ENCODE measurements at places on chromosomes 2 and 18.

- H3K4me3 ChIP-seq = no peak overlapping the region
- H3K4me1 ChIP-seq = peaks cover 5% of the 10 kb centered on the region
- no peaks in the 10 kb centered on the region for H3K27me3 ChIP-seq
Measured at GRCh38 chr2:151525821-151526373, 116.2 kb downstream of the RIF1 start.

DNA sequence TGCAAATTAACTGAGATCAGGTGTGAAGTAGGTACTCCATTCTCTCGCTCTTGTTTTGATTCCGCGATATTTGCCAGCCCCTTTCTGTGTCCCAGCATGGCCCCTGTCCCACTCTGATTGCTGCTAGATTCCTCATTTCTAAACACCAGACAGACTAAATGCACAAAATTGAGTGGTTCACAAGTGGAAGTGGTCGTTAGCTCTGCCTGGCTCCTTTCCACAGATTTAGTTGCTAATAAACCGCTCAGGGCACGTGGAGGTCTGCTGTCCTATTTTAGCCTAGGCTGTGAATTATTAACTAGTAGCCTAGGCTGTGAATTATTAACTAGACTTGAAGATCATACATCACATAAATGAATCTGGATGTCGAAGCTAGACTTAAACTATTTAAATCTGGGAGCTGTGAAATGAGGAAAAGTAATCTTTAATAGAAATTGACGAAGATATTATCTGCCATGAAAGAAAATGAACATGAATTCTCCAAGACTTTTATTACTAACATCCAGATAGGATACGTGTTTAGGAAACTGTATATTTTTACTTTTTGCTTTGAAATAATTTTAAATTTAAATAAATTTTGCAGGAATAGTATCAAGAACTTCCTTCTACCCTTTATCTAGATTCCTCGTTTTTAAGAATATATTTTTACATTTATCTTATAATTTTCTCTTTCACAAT, 3.7 kb downstream of the IL1RL2 start:
- peaks cover 37% of the 10 kb centered on the region for H3K27me3 ChIP-seq
- no peak for DNase-seq
- no peak overlapping the region for H3K4me3 ChIP-seq
- H3K4me1 ChIP-seq = no peaks in the 10 kb centered on the region
- no peaks in the 10 kb centered on the region for H3K36me3 ChIP-seq

DNA sequence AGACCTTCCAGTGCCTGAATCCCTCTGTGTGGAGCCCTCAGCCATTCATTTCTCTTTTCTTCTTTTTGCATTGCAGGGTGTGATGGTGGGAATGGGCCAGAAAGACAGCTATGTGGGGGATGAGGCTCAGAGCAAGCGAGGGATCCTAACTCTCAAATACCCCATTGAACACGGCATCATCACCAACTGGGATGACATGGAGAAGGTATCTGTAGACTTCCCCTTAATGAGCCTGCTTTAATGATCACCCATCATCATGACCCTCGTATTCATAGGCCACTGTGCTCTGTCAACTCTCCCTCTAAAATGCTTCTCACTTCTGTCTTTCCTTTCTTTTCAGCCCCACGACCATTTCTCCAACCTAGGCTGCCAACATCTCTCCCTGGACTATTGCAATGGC, 9.5 kb downstream of the ACTG2 start:
- no peaks in the 10 kb centered on the region for H3K27me3 ChIP-seq
- H3K36me3 ChIP-seq = no peaks in the 10 kb centered on the region
- no peak for DNase-seq
- H3K4me3 ChIP-seq = no peak overlapping the region

DNA sequence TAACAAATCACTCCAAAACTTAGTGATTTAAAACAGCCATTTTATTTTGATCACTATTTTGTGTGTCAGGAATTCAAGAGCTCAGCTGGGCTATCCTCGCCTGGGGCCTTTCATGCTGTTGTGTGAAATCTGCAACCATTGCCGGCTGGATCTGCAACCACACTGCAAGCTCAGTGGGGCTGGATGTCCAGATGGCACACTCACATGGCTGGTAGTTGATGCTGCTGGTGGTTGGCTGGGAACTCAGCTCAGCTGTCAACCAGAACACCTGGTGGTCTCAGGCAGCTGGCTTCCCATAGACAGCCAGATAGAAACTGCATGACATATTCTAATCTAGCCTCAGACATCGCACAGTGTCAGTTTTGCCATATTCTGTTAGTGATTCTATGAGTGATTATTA, 30.6 kb upstream of the AP1S3 start:
- no peak for DNase-seq
- H3K4me3 ChIP-seq = no peak overlapping the region
- H3K36me3 ChIP-seq = no peaks in the 10 kb centered on the region
- no peak overlapping the region for H3K27ac ChIP-seq

DNA sequence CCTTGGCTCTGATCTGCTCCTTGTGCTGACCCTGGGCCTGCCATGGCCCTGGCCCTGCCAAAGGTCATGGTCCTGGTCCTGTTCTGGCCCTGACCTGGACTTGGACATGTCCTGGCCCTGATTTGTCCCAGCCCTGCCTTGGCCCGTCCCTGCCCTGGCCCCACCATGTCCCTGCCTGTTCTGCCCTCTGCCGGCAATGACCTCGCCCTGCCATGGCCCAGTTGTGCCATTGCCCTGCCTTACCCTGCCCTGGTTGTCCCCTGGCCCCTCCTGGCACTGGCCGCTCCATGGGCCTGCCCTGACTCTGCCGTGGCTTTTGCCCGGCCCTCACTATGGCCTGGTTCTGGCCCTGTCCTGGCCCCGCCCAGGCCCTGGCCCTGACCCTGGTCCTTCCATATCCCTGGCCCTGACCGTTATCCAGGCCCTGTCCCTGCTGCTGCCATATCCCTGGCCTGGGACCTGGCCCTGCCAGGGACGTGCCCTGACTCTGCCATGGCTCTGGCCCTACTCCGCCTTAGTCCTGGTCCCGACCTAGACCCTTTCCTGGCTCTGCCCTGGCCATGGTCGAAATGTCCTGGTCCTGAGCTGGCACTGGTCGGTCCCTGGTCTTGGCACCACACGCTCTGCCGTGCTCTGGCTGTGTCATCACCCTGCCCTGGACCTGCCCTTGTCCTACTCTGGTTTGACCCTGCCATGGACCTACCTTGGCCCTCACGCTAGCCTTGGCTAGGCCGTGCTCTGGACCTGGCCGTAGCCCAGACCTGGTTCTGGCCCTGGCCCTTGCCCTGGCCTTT, 6.8 kb upstream of the ANKRD62 start:
- DNase-seq = no peak
- H3K4me1 ChIP-seq = no peaks in the 10 kb centered on the region
- H3K27ac ChIP-seq = no peak overlapping the region
- no peaks in the 10 kb centered on the region for H3K27me3 ChIP-seq
- H3K4me3 ChIP-seq = no peak overlapping the region

GRCh38 chr18:30763902-30764350, 278.6 kb downstream of the DSC3 start:
- peaks cover 12% of the 10 kb centered on the region for H3K27me3 ChIP-seq
- H3K27ac ChIP-seq = peak overlapping the region; percentile 56
- H3K4me1 ChIP-seq = peaks cover 26% of the 10 kb centered on the region
- peak overlapping the region; percentile 4 for H3K4me3 ChIP-seq
- peak; percentile 88 for DNase-seq
- no peaks in the 10 kb centered on the region for H3K36me3 ChIP-seq

DNA sequence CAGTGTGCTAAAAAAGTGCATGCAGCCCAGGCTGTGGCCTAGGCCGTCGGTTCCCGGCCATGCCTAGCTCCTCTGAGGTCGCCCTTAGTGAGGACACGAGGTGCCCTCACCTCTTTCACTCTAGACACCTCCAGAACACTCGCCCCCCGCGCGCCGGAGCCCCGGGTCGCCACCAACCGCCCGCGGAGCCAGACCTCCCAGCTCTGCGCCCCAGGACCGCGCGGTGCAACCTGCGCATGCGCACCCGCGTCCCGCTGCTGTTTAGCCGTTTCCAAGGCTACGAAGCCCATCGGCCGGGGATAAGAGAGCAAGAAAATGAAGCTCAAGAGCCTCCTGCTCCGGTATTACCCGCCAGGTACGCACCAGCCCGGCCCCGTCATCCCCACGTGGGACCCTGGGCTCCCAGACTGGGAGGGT, at the start of gene DAW1:
Gene DAW1 (plus strand): TSS at position 257 of the 417 bp plus-strand sequence. CDS start 59 bp downstream, at position 316.
- no peaks in the 10 kb centered on the region for H3K36me3 ChIP-seq
- H3K4me1 ChIP-seq = peaks cover 15% of the 10 kb centered on the region
- no peaks in the 10 kb centered on the region for H3K27me3 ChIP-seq
- DNase-seq = peak; percentile 95

- no peaks in the 10 kb centered on the region for H3K4me1 ChIP-seq
- no peaks in the 10 kb centered on the region for H3K27me3 ChIP-seq
- no peak overlapping the region for H3K4me3 ChIP-seq
- no peak overlapping the region for H3K27ac ChIP-seq
- DNase-seq = peak; percentile 41
- no peaks in the 10 kb centered on the region for H3K36me3 ChIP-seq
Measured at GRCh38 chr2:127174136-127174535, 46.0 kb downstream of the CYP27C1 start.

DNA sequence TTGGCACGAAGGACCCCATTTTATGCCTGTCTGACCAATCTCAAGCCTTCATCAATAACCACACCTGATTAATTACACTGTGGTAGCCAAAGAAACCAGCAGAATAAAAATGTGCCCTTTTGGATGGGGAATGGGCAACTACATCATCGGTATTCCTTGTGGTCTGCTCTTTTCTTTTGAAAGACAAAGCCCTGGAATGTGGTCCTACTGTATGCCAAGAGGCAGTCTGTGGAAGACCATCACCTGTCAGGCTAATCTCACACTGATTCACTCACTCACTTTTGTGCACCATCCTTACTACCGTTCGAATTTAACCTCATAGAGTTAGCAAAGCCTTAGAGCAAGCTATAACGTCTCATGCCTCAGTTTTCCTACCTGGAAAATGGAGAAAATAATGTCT, 275.2 kb upstream of the LRRTM1 start:
- 0 out of 2 replicates have a peak, but pooled peaks cover 3% of the 10 kb centered on the region for H3K4me1 ChIP-seq
- H3K27ac ChIP-seq = no peak overlapping the region
- H3K36me3 ChIP-seq = no peaks in the 10 kb centered on the region

DNA sequence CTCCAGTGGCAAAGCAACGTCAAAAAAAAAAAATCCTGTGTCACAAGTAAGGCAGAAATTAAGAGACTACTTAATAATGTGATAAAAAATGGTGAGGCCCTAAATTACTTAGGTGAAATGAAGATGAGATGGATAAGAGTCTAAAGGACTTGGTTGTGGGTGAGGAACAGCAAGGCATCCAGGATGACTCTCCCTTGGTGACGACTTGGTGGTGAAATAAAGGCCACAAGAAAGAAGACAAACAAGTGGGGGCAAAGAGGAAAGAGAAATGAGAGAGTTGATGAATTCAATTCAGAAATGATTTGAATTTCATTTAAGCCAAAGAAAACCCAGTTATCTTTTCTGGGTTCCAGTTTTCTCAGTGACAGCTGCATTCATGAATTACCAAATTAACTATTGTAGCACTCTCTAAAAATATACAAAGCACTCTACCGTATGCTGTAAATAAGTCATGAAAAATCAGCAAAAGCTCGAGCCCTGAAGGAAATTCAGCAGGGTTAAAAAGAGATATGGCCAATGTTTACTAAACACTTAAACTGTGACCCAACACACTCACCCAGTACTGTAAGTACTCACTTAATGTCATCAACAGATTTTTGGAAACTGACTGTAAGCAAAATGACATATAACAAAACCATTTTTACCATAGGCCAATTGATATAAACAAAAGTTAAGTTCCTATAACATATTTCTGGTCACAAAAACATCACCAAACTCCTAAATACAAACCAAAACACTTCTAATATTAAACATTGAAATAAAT, 1.4 kb downstream of the METTL8 start:
- H3K27ac ChIP-seq = peak overlapping the region; percentile 100
- peaks cover 16% of the 10 kb centered on the region for H3K36me3 ChIP-seq
- H3K4me1 ChIP-seq = peaks cover 18% of the 10 kb centered on the region
- no peak for DNase-seq

DNA sequence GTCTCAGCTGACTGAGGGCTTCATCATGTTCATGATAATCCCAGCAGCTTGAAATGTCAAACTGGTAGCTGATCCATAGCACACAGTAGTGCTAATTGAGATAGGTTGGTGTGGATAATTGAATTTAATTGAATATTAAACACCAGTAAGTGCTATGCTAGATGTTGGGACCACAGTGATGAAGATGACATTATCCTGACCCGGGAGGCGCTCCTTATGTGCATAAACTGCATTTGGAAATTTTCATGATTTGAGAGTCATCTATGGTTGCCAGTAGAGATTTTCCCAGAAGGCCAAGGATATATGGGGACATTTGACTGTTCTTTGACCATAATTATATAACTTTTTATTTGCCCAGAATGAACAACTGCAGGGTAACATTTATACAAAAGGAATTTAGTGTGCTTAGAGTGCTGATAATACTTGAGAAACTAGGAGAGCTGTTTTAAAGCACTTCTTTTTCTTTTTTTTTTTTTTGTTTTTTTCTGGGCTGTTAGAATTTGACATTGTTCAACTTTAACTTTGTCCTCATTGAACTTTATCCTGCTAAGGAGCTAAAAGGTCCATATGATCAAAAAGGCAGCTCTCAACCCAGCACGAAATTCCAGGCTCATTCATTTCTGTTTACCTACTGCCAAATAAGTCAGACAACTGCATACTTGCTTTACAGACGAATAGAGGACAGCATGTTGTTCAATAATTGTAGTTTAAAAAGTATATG, 242.8 kb downstream of the NEDD4L start:
- no peaks in the 10 kb centered on the region for H3K36me3 ChIP-seq
- DNase-seq = no peak
- H3K4me3 ChIP-seq = no peak overlapping the region
- H3K4me1 ChIP-seq = peaks cover 27% of the 10 kb centered on the region

DNA sequence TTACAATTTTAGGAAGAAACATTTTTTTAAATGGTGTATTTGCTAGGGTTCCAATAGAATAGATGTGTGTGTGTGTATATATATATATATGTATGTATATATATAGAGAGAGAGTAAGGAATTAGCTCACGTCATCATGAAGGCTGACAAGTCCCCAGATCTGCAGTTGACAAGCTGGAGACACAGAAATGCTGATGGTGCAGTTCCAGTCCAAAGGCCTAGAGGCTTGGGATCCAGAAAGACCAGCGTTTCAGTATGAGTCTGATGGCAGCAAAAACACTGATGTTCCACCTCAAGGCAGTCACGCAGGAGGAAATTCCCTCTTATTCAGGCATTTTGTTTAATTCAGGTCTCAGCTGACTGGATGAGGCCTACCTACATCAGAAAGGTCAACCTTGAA, 386.8 kb downstream of the PTH2R start:
- H3K36me3 ChIP-seq = no peaks in the 10 kb centered on the region
- no peak for DNase-seq

GRCh38 chr2:229235131-229235914, 35.8 kb downstream of the PID1 start:
- no peak overlapping the region for H3K4me3 ChIP-seq
- peak; percentile 46 for DNase-seq
- H3K4me1 ChIP-seq = no peaks in the 10 kb centered on the region
- no peak overlapping the region for H3K27ac ChIP-seq

- H3K27ac ChIP-seq = no peak overlapping the region
- no peaks in the 10 kb centered on the region for H3K36me3 ChIP-seq
- peaks cover 17% of the 10 kb centered on the region for H3K4me1 ChIP-seq
- DNase-seq = no peak
- H3K27me3 ChIP-seq = no peaks in the 10 kb centered on the region
- H3K4me3 ChIP-seq = no peak overlapping the region
Measured at GRCh38 chr2:12090590-12090989, 344.2 kb downstream of the LPIN1 start.

GRCh38 chr18:64332835-64333234, 183.9 kb upstream of the LINC00305 start:
- no peak for DNase-seq
- no peaks in the 10 kb centered on the region for H3K36me3 ChIP-seq
- H3K27me3 ChIP-seq = no peaks in the 10 kb centered on the region
- no peak overlapping the region for H3K4me3 ChIP-seq
